HTR-8/SVneo (cell line): ENCODE measurements at places on chromosomes 2 and 18.

- peak; percentile 46 for DNase-seq
Observed at GRCh38 chr2:23213196-23213595, 171.8 kb upstream of the KLHL29 start.

DNA sequence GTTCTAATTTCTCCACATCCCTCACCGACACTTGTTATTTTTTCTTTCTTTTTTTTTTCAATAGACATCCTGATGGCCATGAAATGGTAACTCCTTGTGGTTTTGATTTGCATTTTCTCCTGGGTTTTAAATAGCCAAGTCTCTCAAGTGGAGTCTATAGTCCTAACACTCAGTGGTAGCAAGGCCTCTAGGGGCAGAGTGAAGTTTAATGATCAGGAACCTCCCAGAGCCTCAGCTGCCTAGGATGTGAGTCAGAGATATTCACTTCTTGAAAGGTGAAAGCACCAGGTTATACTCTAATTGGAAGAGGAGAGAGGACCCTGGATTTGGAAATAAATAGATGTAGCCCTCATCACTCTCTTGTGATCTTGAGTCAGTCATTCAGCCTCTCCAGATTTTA lies 62.7 kb upstream of the CAPN13 start:
- DNase-seq = no peak

DNA sequence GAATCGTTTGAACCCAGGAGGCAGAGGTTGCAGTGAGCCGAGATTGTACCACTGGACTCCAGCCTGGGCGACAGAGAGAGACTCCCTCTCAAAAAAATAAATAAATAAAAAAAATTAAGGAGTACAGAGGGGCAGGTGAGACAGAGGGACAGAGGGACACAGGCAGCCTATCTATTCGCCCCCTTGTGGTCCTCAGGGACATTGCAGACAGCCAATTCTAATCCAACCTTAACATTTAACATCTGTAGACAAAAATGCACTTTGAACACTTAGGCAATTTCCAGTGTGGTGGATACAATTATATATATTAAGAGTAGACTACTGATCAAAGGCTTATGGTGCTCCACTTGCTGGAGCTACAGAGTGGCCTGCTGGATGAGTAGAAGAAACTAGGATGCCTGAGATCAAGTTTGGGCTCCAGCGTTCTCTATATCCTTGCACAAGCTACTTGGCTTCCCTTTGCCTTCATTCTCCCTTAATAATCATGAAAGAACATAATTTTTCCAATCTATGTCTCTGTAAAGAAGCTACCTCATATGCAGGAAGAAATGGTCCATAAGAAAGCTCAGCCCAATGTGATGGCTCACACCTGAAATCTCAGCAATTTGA lies 8.2 kb upstream of the SMARCAL1 start:
- no peak for DNase-seq

- DNase-seq = no peak
Observed at GRCh38 chr2:224986477-224986876, 55.8 kb downstream of the DOCK10 start.

DNA sequence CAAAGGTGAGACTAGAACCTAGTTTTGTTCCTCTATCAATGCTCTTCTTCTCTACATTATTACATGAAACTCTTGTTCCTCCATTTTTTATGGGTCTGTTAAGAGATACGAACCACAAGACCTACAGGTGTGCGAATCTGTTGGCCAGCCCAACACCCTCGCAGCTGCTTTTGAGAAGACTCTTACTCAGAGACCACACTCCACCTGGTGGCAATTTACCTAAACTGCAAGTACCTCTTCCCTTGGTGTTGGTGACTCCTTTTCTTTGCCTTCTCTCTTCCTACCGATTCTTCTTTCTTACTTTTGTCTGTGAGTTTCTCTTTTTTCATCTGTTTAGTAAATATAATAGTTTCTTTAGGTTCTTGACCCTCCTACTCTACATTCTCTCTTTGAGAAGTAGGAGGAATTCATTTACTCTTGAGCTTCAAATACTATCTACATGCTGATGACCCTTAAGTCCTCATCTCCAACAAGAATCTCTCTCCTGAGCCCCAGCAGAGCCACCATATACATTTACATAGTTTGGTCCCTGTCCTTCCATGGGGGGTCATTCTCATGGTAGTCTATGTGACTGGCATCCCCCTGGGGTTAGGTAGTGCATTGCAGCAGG lies 81.8 kb upstream of the GAREM1 start:
- peak; percentile 2 for DNase-seq

DNA sequence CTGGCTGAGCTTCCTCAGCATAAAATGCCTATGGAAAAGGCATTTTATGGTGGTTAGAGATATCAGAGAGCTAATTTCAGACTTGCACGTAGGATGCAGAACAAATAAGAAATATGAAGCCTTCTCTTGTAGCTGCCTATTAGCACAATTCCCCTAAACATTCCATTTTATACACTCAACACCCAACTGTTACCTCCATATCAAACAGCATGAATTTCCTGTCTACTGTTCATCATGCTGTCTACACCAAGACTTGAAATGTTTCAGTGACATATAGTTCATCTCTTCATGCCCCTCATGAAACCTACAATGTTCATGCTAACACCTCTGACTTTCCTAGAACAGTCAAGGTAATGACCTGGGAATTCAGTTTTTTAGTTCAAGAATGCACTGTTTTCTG lies 249.9 kb downstream of the PIEZO2 start:
- no peak for DNase-seq

DNA sequence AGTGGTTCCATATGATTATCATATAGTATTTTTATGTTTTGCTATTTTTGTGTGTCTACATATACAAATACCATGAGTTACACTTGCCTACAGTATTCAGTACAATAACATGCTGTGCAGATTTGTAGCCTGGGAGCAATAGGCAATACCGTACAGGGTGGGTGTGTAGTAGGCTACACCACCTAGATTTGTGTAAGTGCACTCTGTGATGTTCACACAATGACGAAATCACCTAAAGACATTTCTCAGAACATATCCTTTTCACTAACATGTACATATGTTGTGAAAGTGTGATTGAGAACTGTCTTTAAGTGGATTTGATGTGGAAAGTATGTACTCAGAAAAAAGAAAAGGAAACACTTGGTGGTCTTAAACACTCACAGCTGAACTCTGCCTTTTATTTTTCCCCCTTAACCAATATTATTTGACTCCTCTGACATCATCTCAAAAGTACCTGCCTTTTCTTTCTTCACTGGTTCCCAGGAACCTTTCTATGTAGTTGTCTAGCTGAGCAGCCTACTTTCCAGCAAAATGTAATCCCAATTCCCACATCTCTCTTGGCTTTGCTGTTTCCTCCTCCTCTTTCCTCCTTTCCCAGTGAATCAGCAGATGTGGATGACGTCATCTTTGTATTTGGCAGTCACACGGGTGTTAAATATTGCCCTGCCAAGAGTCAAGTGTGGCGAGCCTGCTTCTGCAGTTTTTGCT lies 47.7 kb downstream of the OSBPL6 start:
- DNase-seq = peak; percentile 67

DNA sequence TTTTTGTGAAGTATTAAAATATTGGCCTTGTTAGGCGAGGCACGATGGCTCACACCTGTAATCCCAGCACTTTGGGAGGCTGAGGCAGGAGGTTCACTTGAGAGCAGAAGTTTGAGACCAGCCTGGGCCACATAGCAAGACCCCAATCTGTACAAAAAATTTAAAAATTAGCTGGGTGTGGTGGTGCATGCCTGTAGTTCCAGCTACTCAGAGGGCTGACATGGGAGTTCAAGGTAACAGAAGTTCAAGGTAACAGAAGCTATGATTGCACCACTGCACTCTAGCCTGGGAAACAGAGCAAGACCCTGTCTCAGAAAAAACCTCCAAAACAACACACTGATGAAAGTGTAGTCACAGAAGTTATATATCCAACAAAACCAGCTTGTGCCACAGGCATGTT lies 39.8 kb downstream of the IMPA2 start:
- DNase-seq = no peak

GRCh38 chr2:2466534-2466933 lies 135.5 kb upstream of the MYT1L start:
- no peak for DNase-seq

GRCh38 chr18:57447154-57447621 lies 12.0 kb downstream of the ONECUT2 start:
- no peak for DNase-seq

DNA sequence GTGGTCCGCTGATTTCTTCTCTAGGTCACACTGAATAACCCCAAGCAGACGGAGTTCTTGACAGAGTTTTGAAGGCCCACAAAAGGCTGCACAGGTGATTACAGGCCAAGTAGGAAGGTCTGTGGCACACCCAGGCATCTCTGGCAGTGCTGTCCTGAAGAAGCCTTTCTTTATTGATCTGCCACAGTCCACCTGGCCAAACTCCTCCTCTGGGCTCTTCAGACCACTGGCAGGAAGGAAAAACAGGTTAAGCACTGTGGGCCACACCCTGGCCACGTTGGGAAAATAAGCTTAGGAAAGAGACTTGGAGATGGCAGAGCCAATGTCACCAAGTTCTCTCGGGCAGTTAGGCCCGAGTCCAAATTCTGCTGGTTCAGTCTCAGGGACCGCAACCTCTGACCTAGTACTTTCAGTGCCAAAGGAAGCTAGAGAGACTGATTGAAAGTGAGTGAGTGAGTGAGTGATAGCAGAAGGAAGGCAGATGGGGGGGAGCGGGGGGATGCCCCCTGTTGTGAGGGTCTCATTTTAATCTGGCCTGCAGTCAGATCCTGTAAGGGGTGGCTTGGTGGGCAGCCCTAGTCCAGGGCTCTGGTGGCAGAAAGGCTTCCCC lies 102.9 kb downstream of the TGFA start:
- no peak for DNase-seq

GRCh38 chr2:236172255-236173035 lies 4.3 kb upstream of the GBX2 start:
- no peak for DNase-seq

DNA sequence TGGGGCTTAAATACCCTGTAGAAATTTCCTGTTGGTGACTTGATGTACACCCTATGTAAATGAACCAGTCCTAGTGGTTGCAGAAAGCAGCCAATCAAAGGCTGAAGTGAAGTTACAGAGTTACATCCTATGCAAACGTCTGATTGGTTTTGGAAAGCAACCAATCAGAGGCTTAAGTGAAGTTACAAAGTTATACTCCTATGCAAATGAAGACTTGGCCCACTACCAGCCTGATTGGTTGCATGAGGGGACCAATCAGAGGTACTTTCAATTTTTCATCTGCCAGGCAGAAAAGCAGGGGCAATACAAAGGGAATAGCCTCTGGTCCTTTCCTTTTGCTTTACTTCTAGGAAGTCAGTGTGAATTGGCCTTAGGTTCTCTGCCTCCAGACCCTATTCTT lies 13.6 kb upstream of the ZNF397 start:
- no peak for DNase-seq

DNA sequence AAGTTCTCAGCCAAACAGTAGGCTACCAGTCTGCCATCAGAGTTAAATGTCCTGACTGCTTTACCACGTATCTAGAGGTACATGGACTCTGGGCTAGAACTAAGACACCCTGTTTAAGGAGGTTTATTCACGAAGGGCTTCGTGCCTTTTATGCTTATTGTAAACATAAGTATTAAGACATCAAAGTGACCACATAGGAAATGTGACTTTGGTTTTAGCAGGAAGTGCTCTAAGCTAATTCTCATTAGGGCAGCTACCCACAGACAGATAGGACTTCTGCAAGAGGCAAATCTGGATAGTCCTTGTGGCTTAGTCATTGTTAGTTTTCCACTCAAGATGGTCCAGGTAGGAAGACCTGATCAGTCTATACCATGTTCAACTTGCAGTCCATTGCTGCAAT lies 233.3 kb upstream of the MGAT5 start:
- no peak for DNase-seq

DNA sequence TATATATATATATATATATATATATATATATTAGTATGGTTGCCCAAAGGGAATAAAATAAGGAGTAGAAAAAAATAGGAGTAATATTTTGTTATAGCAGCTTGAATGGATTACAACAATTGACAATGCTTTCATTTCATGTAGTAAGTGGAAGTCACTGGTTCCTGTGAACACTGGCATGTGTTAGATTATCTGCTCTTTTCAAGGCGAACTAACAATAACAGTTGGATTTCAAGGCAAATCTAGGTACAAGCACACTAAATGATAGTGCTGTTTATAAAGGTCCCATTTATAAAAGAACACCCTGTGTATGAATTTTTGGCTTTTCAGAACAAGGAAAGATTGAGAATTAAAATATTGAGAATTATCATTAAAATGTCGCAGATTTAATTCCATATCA lies 1535.7 kb downstream of the LRP1B start:
- DNase-seq = no peak

DNA sequence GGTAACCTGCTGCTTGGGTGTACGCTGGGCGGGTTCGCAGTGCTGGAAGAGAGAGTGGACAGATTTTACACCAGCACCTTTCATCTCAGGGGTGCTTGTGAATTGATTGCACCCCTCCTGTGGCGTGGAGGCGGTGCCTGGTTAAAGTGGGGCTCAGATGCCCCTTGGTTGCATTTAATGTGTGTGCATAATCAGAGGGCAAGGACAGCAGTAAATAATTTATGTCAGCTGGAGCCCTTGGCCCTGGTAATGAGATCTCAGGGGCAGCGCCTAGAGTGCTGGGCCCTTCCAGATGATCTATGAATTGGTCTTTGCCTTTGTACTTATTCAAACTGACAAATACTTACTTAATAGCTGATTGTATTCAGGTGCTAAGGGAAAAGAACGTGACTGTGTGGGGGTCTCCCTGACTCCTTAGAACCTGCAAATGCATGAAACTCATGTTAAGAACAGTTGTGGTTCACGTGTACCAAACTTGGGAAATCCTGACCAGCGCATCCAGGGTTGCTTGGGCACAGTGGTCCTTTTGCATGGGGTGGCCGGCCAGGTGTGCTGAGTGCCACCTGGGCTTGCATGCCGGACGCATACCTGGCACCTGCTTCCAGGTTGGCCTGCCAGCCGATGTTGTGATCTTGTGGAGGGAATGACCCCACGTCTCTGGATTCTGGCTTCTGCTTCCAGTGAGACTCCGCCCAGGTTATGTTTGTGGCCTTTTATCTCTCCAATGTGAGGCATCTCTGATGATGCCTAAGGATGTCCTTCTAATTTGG lies 118.5 kb downstream of the AGAP1 start:
- DNase-seq = no peak

DNA sequence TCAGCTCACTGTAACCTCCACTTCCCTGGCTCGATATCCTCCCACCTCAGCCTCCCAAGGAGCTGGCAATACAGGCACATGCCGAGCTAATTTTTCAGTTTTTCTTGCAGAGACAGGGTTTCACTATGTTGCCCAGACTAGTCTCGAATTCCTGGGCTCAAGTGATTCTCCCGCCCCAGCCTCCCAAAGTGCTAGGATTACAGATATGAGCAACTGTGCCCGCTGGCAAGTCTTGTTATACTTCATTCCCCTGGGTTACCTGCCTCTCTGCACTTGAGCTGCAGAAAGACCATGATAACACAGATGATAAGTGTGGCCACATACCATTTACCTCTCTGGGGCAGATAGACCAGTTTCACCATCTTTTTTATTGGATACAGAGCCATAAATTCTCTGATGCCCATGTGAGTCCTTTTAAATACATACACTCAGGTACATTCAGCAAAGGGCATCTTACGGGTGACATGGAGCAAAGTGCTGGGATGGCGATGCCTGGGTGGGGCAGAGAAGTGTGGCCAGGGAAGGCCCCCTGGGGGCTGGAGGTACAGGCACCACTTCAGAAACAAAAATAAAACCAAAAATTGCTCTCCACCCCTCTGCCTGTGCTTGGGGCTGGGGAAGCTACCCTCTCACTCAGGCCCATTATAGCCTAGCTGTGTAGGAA lies 20.4 kb downstream of the CCT7 start:
- DNase-seq = no peak
